ENCODE measurements at places on chromosomes 6 and 20.

GRCh38 chr20:59938221-59938620 is 1.9 kb downstream of the PPP1R3D start:
- DNase-seq: no peak

GRCh38 chr6:152353440-152353839 is 283.7 kb downstream of the SYNE1 start:
- DNase-seq: no peak

- DNase-seq: no peak
These were observed 19.1 kb downstream of the ME1 start for GRCh38 chr6:83411731-83412130.

- DNase-seq: no peak
These were observed 96.9 kb downstream of the MBOAT1 start for GRCh38 chr6:20115246-20115980.

DNA sequence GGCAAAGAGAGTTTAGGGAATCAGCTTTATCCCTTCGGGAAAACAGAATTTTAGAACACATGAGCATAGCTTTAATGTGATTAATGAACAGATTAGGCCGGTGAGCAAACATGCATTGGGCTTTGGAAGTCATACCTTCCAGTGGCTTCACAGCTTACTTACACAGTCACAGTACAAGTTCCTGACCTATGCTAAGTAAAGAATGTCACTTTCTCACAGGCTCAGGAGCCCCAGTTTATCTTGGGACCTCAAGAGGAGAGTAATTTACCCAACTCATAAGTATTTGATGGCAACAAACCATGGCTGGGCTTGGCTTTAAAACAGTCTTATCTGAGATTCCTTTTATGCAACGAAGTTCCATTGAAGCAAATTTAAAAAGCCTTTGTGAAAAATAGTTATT is 195.9 kb downstream of the AKAP7 start:
- no peak for DNase-seq

DNA sequence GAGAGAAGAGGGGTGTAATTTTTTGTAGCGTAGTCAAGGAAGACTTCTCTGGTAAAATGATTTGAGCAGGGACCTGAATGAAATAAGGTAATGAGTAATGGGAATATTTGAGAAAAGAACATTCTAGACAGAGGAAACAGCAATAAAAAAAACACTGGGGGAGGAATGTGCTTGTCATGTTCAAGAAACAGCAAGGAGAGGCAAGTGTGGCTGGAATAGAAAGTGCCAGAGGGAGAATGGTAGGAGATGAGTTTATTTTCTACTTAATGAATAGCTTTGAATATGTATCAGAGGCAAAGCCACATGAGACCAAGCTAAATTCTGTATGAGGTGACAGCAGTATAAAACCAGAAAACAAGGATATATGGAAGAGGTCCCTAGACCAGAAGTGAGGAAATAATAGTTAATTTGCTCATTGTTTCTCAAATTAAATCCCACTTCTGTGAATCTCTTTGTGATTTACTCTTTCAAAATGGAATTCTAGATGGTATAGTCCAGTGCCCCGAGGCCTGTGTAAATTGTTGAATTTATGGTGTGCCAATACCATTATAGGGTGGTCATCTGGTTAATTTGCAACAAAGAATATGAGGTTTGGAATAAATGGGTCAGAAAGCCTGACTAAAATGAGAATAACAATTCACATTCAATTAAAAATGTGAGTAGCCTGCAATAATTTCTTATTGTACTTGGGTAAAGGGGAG is 170.2 kb downstream of the CDKAL1 start:
- DNase-seq: no peak

DNA sequence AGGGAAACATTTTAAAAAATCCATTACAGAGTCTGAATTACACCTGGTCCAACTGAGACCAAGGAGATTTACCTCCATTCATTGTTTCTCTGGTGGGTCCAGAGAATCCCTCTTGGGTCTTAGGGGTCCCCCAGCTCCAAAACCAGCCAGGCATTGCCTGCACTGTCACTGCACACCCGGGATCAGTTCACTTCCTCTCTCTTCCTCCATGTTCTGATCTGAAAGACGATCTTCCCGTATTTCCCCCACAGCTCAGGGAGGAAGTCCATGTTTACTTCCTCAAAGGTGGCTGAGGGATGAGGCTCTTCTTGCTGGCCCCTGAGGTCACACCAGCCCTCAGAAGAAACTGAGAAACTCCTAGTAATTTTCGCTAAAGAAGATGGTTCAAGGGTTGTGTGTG is 159.7 kb downstream of the BMP7 start:
- DNase-seq: no peak

DNA sequence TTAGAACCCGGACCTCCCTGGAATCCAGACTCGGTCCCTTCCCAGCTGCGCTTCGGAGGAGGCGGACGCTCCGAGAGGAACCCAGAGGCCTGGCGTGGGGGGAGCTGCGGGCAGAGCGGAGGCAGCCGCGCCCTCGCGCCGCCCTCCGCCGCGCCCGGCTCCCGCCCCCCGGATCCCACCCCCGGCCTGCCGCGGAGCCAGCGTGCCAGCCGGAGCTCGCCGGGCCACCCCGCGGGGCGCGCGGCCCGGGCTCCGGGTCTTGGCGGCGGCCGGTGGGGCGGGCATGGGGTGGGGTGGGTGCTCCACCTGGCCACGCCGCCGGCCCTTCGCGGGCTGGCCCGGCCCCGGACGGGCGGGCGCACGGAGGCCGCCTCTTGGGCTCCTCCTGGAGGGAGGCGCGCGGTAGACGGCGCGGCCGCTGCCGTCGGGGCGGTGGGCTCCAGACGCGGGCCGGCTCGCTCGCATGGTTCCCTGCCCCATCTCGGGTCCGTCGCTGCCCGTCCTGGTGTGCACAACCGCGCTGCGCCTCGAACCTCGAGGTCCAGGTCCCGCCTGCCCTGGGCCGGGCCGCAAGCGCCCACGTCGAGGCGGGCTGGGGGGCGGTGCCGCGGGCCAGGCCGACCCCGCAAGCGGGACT is 592 bp upstream of the CDYL start:
- peak; percentile 35 for DNase-seq

All from activated T-helper 1 cell treated with anti-CD3 and anti-CD28 coated beads, Interleukin-2, amount 50 U/mL, for 16 hours (primary cell).